Osteoblast (primary cell): ENCODE measurements at places on chromosomes 11 and 22. TPM values are rescaled to one million over a fixed set of nuclear protein-coding genes. Genes with fewer than 3 reads are reported as not detected.

Gene SYT9
- total RNA-seq, result not detected in 2 replicates

Gene HOATZ
- total RNA-seq, result not detected in 2 replicates

Gene POU2AF2
- total RNA-seq, result not detected in 2 replicates

Gene MYBPC3
- not detected in 2 replicates for total RNA-seq

GRCh38 chr22:50186761-50187523 lies 1.2 kb downstream of the TRABD start:
- peaks cover 14% of the 10 kb centered on the region for H3K4me1 ChIP-seq
- H3K4me3 ChIP-seq, result peak overlapping the region; percentile 78
- H3K27ac ChIP-seq, result no peak overlapping the region
- H3K27me3 ChIP-seq, result no peaks in the 10 kb centered on the region
- H3K36me3 ChIP-seq, result peaks cover 6% of the 10 kb centered on the region

DNA sequence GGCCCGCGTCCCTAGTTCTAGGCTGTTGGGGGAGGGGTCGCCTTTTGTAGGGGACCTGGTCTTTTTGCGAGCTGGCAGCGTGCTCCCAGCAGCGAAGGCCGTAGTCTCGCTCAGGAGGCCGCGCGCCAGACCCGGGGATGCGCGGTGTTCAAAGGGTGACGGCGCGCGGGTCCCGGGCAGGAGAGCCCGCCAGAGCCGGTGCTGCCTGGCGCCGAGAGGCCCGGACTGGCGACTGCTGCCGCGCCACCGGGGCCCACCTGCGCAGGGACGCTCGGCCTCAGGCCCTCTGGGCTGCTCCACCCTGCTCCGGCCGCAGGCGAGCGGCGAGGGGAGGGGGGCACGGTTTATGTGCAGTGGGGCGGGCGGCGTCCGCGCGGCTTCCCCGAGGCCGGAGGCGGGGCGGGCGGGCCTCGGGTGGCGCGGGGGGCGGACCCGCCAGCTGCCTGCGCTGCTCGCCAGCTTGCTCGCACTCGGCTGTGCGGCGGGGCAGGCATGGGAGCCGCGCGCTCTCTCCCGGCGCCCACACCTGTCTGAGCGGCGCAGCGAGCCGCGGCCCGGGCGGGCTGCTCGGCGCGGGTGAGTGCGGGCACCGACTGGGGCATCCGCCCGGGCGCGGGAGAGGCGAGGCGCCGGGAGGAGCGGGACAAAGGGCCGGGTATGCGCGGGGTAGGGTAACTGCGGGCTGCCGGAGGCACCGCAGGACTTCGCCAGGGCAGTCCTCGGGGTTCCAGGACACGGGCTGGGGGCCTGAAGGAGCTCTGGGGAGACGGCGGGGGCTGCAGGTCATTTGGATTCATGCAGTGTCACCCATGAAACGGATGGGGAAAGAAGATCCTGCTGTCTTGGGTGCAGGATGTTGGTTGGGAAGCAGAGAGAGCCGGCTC lies at the start of gene PRSS23:
TSS of gene PRSS23 (plus strand) at position 467 of the 884 bp plus-strand sequence. CDS start 7,102 bp downstream, outside the sequence.
- H3K27me3 ChIP-seq, result no peaks in the 10 kb centered on the region
- peak within 1 kb of the TSS; percentile 86 for H3K4me3 ChIP-seq
- H3K27ac ChIP-seq, result peak within 1 kb of the TSS; percentile 82
- DNase-seq, result peak; percentile 95

DNA sequence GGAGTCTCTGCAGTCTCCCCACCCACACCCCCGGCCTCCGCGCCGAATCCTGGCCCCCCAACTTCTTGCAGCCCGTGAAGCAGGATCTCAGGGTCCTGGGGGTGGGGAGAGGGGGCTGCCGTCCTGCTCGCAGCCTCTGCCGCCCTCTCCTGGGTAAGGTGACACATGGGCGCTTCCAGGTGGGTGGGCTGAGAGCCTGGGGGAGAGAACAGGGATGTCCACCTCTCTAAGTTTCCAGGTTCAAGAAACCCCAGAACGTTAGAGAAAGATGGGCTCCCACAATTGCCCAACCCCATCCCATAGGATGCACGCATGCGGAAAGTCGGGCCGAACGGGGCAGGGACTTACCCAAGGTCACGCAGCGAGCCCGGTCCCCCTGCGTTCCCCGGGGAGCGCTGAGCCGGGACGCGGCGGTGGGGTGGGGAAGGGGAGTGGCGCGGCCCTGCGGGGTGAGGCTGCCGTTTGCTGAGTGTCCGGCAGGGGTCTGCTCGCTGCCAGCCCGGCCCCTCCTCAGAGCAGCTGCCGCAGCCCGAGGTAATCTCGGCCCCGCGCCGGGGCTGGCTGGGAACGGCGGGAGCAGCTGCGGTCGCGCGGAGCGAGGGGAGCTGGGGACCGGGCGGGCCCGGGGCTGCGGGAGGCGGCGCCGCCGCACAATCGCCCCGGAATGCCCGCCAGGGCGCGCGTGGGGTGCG lies 705 bp upstream of the CAPN1 start:
- peak overlapping the region; percentile 41 for H3K27ac ChIP-seq
- peak; percentile 97 for DNase-seq
